ENCODE measurements at places on chromosomes 5 and 9.

DNA sequence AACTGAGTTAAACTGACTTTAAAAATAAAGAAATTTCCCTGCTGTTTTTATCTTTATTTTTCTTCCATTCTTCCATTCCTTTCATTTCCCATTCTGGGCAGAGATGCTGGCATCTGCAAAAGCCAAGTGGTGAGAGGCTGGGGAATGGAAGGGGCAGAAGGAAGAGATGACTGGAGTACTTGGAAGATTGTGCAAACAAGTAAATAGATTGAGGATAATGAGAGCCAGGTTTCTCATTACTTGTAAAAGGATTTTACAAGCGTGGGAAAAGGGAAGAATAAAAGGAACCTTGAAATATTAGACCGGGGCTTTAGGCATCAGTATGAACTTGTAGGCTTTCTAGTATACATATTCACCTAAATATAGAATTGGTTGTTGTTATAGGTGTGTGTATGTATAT, 341.2 kb downstream of the CAAP1 start:
- DNase-seq: no peak

DNA sequence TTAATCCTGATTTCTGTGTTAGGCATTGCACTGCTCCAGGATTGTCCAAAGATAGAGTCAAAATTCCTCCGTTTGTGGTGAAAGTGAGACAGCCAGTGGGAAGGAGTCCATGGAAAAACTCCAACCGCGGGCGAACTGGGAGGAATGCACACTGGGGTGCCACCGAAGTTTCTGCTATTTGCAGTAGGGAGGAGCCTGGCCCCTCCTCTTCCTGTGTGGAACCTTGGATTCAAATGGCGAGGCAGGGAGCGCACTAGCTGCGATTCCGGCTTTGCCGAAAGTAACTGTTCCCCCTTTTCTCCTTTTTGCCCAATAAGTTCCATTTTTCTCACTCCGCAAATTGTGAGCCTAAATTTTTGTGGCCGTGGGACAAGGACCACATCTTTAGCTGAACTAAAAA, 9.3 kb downstream of the BAAT start:
- DNase-seq: no peak

GRCh38 chr9:90767523-90768100, 34.0 kb upstream of the SYK start:
- no peak for DNase-seq

DNA sequence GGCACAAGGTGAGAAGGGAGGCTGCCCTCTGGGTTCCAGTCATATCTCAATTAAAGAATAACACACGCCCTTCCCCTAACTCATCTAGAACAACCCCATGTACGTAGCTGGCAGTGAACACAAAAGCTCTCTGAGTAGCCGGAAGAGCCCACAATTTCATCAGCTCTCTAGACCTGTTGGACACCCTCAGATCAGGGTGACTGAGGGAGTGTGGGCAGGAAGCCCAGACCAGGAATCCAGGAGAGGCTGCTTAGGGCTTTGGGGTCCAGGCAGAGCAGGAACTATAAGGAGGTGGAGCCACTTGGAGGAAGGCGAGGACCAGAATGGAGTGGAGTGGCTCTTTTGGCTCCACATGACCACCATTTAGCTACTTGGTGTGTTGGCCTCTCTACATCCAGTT, 237.4 kb downstream of the NR3C1 start:
- DNase-seq: no peak

DNA sequence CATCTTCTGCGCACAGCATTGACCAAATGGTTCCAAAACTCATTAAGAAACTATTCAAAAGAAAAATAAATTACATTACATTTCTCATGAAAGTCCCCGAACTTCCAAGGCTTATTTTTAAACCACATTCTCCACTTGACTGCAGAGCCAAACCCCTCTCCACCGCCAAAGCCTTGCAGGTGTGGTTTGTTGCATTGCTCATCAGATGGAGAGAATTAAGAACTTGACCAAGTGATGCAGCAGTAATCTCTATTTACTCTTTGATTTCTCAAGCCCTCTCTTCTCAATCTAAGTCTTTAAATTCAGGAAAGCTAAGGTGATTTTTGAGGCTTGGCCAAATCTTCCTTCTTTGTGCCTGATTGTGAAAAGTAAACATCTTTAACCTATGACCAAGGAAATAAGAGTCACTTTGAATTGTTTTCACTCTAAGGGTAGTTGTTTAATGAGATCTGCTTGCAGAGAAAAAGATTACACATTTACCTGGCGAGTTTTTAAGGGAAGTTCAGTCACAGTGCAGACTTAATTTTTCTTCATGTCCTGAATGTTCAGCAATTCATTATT, 290.5 kb upstream of the ITGA1 start:
- DNase-seq: no peak

DNA sequence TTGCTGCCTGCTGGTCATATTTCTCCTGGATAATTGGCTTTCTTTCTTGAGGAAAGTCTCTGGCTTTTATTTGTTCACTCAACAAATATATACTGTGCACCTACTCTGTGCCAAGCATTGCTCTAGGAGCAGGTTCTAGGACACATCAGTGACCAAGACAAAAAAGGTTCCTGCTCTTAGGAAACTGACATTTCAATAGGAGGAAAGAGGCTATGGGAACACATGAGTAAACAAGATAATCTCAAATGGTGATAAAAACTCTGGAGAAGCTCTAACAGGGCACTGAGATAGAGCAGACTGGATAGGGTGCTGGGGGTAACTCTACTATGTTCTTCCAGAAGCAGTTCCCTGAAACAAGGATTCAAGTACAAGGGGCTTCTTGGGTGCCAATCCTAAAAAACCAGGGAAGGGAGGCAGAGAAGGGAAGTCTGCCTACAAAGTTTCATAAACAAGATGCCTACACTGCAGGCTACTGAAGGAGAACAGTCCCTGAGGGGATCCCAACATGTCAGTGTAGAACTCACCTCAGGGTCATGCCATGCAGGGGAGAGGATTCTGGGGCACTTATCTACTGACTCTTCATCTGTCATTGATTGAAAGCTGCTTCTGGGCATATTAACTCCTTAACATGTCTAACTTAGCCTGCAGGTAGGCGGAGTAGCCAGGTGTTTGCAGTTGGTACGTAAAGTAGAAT, 181.3 kb downstream of the GRIA1 start:
- DNase-seq: no peak

DNA sequence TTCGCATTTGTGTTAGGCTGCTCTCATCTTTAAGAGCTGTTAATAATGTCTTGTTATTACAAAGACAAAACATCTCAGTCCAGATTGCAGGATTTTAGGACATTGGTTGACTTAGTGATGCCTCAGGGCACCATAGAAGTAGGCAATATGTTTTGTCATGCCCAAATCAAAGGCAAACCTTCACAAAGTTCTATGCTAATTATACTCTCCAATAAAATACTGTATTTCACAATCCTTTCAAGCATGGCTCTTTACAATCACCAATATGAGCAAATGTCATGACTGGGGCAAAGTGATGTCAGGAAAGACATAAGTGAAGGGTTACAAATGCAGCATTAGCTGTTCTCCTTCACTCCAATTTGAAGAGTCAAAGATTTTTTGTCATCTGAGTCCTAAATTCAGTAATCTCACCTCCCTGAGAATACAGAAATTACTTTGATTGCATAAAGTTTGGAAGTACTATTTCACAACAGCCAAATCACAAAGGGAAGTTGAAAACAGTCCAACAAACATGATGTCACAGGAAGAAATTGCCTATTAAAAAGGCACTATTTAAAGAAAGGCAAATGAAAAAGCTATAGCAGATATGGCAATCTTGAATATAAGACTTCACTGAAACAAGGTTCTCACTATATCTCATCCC, 303.2 kb downstream of the PRR16 start:
- no peak for DNase-seq

DNA sequence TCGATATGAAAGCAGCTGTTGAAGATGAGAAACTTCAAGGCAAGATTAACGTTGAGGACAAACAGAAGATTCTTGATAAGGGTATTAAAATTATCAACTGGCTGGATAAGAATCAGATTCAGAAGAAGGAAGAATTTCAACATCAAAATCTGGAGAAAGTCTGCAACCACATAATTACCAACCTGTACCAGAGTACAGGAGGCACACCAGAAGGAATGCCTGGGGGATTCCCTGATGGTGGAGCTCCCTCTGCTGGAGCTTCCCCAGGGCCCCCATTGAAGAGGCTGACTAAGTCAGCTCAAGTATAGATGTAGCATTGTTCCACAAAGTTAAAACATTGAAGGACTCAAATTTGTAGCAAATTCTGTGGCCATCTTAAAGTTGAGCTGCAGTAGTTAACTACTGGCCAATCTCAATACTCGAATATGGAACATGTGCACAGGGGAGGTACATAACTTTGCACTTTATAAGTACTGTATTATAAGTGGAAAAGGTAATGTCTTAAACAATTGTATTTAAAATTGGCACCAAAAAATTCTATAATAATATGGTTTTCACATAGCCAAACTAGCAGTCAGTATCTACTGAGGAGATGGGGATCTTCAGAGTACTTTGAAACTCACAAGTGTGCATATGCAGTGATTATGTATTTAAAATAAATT, 237.5 kb downstream of the CHSY3 start:
- peak; percentile 8 for DNase-seq

DNA sequence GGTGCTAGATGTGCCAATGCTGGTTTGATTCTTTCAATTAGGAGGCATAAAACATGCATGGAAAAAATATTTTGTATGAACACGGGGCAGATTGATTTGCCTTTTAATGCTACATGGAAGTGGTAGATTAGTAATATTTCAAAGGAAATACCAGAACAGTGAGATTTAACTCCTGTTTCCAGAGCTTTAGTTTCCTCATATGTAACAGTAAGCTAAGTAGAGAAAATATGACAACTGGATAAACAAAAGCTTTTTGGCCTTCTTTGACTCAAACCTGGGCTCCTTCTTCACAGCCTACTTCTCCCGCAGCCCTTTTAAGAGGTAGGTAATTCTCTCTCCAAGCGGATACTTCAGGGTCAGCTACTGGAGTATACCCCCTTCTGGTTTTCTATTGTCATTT, 254.2 kb upstream of the TRPC7 start:
- no peak for DNase-seq
